ENCODE measurements at places on chromosomes 4 and X.

DNA sequence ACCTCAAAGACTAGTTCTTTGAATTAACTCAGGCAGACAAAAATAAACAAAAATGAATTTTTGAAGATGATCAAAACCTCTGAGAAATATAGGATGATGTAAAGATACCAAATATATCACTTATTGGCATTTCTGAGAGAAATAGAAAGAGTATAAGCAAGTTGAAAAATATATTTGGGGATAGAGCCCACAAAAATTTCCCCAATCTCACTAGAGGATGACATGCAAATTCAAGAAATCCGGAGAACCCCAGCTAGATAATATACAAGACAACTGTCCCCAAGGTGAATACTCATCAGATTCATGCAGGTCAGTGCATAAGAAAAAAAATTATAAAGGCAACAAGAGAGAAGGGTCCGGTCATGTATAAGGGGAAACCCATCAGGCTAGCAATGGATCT is 129.1 kb downstream of the CXXC4 start:
- no peak for DNase-seq

GRCh38 chr4:99100876-99101275 is 12.3 kb upstream of the ADH5 start:
- DNase-seq, result no peak

GRCh38 chr4:90543419-90544170 is 416.4 kb downstream of the CCSER1 start:
- DNase-seq, result no peak

DNA sequence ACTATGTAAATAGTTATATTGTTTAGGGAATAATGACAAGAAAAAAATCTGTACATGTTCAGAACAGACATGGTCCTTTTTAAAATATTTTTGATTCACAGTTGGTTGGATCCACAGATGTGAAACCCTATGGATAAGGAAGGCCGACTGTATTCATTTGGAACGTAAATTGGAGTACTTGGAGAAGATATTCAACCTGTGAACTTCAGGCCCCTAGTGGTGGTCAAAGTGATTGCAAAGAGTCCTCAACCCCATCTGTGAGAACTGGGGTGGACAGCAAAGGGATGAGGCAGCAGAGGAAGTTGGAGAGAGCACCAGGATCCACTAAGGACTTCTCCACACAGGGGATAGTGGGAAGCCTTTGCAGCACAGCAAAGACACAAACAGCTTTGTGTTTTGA is 6.2 kb upstream of the CXCL13 start:
- no peak for DNase-seq

GRCh38 chr4:39263895-39264294 is 81.6 kb downstream of the WDR19 start:
- no peak for DNase-seq

DNA sequence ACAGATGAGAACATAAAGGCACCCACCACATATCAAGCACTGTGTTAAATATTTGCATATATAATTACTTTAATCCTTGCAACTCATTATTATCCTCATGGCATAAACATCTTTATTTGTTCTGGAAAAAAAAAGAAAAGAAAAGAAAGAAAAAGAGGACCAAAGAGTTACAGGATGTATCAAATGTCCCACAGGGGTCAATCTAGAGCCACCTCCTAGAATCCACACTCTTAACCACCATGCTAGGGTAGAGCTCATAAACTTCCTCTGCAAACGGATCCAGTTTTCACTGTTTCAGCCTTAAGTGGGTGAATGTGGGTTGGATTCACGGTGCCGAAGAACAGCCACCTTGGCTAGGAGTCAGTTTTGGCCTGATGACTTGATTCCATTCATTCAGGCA is 171.1 kb upstream of the PPARGC1A start:
- no peak for DNase-seq

DNA sequence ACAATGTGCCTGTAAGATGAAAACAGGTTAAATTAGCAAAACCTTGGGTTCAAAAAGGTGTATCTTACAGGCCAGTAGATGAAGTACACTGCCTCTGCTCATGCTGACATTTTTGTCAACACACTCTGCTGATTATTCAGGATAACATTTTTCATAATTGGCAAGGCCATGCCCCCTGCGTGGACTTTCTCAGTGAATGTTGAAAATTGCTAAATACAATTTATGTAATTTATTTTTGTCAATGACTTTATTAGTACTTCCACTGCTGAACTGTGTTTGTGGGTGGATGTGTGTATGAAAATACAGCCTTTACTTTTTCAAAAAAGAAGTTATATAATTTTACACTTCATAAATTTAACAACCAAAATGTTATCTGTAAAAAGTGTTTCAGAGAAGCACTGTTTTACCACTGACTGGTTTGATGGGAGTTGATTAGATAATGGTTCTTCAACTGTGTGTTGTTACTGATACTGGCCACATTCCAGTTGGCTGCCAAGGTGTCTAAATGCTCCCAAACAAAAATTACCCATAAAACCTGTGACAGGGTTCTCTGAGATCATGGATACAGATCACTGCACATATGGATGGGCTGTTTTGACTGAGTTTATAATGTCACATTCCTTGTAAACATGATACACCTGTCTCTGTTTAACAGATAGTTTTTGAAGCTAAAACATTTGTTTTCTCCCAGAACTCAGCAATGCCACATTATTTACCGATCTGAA is 151.9 kb upstream of the SLC7A11 start:
- no peak for DNase-seq

- DNase-seq, result no peak
Measured at GRCh38 chr4:127843704-127844600, 36.7 kb upstream of the PLK4 start.

- no peak for DNase-seq
Measured at GRCh38 chrX:106619797-106620196, 8.0 kb downstream of the RADX start.

DNA sequence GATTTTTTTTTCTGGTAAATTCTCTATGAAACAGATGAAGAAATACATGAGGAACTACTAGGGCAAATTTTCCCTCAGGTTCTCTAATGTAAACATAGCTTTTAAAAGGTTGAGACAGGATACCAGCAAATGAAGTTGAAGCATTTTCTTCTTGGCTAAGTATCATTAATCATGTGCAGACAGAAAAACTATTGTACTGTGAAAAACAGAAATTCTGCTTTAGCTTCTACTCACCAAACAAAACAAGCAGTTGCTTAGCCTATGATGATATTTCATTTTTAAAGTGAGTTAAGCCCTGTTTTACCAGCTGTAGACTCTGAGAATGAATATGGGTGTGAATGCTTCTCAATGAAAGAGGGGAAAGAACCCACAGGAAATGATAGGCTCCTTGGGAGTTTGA is 358.9 kb downstream of the TRAM1L1 start:
- DNase-seq, result no peak

DNA sequence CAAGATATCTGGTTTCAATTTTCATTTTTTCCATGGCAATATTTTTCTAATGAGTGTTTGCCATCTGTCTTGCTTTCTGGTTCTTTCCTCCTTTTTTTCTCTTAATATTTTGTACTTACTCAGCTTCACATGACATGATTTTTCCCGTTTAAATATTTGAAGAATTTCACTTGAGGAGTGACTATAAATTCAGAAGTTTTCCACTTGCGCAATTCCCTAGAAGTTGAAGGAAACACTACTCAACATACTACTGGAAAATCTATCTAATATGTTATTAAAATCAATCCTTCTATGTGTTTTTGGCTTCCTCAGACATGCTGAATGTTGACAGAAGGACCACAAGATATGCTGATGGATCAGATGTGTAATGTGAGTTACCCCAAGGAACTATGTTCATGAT is 36.8 kb upstream of the BANK1 start:
- DNase-seq, result no peak

GRCh38 chrX:13893826-13894225 is 76.9 kb upstream of the GPM6B start:
- DNase-seq, result no peak

- DNase-seq, result no peak
Measured at GRCh38 chr4:24674279-24674678, 89.9 kb upstream of the DHX15 start.

GRCh38 chr4:24274381-24274941 is 309.9 kb downstream of the DHX15 start:
- no peak for DNase-seq

DNA sequence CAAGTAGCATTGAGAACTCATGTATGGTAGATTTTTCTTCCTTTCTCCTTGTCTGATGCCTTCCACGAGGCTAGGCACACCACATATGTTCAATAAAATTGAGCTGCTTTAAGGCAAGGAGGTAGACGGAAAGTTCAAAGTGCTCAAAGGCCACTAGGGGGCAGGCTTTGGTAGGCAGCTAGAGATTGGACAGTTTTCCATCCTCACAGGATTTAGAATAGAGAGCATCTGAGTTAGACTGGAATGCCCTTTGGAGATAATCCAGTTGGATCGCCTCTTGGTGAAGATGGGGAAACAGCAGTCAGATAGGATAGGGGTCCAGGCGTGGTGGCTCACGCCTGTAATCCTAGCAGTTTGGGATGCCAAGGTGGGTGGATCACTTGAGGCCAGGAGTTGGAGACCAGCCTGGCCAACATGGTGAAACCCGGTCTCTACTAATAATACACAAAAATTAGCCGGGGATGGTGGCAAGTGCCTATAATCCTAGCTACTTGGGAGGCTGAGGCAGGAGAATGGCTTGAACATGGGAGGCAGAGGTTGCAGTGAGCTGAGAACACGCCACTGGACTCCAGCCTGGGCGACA is 30.4 kb downstream of the ELF4 start:
- DNase-seq, result peak; percentile 68

DNA sequence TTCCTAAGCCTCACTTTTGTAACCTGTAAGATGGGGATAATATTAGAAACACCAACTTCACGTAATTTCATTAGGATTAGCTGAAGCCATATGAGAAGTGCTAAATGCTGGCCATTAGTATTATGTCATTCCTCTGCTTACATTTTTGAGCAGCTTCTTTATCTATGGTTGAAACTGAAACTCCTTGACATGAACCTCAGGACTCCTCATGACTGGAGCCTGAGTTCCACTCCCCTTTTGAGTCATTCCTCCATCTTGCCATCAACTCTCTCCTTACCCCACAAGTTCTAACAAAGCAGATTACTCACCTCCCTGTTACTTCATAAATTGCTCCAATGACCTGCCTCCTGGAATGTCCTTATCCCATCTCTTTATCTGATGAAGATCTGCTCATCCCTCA is 123.2 kb upstream of the KCNIP4 start:
- no peak for DNase-seq

- no peak for DNase-seq
Measured at GRCh38 chrX:21948897-21949578, 8.5 kb downstream of the SMS start.

GRCh38 chrX:133448512-133449076 is 33.3 kb upstream of the GPC4 start:
- no peak for DNase-seq

DNA sequence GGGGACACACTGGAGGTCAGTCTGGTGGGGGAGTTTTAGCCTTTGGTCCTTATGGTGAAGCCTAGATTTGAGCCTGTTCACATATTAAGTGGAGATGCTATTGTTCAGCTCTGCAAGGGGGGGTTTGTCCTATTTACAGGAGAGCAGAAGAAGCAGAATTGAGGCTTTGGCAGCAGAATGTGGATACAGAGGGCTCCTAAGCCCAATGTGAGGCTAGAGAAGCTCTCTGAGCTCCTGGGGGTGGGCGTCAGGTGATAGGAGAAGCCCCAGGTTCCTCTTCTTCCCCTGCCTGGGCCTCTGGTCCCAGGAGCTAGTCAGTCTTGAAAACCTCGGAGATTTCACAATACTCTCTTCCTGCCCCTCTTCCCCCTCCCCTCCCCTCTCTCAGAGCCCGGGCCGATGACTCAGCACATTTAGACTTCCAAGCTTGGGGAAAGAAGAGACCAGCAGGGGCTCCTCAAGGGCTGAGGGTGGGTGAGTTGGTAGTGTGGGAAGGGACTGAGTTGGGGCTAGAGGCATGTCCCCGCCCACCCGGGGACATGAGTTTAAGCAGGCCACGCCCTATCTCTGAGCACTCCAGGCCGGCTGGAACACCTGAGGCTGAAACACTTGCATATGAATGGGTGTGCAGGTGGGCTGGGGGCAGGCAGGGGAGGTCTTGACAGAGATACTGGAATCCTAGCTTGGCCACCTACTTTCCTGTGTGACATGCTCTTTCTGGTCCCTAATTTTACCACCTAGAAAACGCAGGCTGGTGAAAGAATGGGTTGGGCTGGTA is 3.4 kb downstream of the TFE3 start:
- DNase-seq, result peak; percentile 45

- no peak for DNase-seq
Measured at GRCh38 chrX:122087341-122087740, 1039.9 kb downstream of the GLUD2 start.

GRCh38 chrX:118807151-118808017 is 16.2 kb upstream of the ZCCHC12 start:
- peak; percentile 41 for DNase-seq

DNA sequence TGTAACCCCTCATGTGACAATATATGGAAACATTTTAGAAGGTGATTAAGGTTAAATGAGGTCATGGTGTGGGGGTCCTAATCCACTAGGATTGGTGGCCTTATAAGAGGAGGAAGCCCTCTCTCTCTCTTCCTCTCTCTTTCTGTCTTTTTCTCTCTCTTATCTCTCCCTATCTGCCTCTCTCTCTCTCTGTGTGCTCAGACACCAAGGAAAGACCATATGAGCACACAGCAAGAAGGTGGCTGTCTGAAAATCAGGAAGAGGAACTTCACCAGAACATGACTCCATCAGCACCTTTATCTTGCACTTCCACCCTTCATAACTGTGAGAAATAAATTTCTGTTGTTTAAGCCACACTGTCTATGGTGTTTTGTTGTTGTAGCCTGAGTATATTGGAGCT is 1472.2 kb downstream of the PCDH7 start:
- no peak for DNase-seq

- no peak for DNase-seq
Measured at GRCh38 chr4:90142081-90142480, 14.9 kb downstream of the CCSER1 start.

GRCh38 chrX:68922013-68922412 is 93.2 kb downstream of the EFNB1 start:
- no peak for DNase-seq

DNA sequence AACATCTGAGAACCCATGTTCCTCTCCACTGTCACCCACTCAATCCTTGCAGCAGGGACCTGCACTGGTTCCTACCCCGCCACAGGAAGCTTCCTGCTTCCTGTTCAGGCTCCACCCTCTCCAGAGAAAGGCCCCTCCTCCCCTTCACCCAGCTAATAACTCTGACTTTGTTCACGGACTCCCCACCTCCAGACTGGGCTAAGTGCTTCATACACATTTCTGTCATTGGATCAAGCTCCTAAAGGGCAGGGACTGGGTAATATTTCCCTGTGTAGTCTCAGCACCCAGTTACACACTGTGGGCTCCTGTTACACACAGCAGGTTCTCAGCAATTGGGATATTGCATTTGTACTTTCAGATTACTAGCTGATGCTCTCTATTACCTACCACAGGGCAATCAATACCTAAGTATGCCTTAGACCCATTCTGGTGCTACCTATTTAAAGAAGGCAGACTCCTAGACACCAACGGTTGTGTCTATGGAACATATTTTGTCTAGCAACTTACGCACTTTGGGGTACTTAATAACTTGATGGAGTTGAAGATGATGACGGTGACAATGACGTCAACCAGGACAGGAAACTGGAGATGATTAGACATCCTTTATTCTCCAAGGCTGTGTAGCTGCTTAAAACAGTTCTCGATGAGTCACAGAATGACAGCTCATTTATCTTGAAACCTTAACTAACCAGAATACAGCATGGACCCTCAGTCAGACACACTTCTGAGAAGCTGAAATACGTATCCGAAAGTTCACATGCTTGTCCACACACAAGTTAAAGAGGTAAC is 58.1 kb downstream of the MAML3 start:
- peak; percentile 84 for DNase-seq

- no peak for DNase-seq
Measured at GRCh38 chr4:113141901-113142346, 92.5 kb downstream of the ANK2 start.

GRCh38 chrX:38225093-38225492 is 4.4 kb upstream of the SRPX start:
- no peak for DNase-seq

Data from activated CD8-positive, alpha-beta T cell treated with anti-CD3 and anti-CD28 coated beads, Interleukin-2, amount 10 ng/mL, durations not matched to agents 7 days and 5 days (primary cell).